Activated CD4-positive, alpha-beta T cell treated with anti-CD3 and anti-CD28 coated beads for 4 hours (primary cell): ENCODE measurements at places on chromosomes 3 and 15.

DNA sequence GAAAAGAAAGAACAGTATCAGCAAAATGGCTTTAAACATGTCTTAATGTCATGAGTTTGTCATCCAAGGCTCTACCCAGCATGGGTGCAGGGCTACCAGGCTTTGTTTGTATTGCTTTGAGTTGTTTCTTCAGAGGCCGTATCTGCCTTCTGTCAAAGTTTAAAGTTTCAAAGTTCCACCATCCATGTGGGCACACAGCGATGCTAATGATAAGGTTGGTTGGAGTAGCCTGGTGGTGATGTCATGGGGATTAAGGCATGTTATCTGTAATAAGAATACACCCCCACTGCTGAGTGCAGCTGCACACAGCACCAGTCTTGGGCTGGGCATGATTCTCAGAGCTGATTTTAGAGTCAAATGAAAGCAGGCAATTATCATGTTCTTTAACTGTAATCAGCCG is 72.0 kb upstream of the LRTM1 start:
- no peak for DNase-seq

DNA sequence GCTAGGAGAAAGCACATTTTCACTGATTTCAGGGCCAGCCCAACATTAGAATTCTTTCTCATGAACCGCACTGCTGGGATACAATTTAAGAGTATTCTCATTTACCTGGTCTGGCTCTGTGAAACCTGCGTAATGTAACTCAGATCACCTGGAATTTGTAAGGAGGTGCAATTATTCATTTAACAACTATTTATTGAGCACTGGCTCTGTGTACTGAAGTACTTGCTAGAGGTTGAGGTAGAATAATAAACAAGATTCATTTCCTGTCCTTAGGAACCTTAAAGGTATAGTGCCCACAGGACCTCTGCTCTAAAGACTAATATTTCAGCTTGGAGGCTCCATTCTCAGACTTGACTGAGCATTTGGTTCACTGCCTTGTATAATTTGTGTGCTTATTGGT is 242.2 kb upstream of the ZPLD1 start:
- DNase-seq = no peak

DNA sequence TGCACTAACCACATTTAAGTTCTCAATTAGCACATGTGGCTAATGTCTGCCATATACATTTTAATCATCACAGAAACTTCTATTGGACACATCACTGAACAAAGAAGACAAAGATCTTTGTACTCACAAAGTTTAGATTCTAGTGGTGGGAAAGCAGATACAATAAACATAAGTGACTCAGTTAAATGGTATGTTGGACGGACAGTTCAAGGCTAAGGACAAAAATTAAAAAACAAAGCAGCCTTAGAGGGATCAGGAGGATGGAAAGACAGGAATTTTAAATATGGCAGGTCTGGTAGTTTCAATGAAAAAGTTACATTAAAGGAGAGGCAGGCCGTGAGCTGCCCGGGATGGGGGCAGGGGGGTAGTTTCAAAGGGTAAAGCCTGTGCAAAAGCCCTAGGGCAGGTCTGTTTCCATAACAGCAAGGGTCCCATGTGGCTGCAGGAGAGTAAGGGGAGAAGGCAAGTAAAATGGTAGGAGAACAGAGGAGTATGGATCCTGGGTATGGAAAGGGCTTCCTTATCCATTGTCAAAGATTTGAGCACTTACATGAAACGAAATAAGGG is 220.7 kb downstream of the FHIT start:
- no peak for DNase-seq

- DNase-seq = no peak
Observed at GRCh38 chr3:73043414-73043813, 18.0 kb upstream of the EBLN2 start.

DNA sequence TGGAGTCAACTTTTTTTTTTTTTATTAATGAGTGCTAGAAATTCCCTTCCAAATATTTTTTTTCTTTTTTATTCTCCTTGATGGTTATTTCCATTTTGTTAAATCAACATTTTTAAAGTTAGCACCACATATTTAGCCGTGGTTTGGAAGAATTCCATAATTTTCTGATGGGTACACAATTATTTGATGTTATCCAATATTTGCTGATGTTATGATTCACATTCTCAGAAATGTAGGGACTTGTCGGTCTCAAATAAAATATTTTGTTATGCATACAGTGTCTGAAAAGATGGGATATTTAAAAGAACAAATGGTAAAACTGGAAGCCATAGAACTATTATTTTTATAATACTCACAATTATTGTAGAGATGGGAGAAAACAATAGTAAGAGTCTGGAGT is 911.5 kb upstream of the GBE1 start:
- DNase-seq = no peak

DNA sequence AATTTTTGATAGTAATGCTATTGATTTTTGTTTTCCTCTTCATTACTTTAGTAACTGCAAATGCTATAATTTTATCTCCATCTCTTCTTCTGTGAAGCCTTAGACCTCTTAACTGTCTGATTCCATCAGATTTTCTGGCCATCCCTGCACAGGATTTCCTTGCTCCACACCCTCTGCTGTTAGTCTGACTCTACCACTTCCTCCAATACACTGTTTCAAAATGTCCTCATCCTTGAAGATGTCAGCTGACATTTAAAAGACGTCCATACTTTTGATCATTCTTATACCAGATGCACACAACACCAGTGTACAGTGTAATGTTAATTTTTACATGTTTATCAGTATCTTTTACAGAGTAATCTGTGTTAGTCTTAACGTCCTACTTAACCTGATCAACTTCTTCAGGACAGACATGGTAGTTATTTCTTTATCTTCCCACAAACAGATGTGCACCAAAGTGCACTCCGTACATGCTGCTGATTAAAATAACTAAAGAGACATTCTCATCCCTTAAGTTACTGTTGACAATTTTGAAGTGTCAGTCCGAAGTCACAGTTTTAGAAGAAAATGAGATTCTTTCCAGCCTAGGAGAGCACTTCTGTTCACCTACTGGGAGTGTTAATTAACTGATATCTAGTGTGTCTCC is 102.4 kb upstream of the RASGRP1 start:
- no peak for DNase-seq

DNA sequence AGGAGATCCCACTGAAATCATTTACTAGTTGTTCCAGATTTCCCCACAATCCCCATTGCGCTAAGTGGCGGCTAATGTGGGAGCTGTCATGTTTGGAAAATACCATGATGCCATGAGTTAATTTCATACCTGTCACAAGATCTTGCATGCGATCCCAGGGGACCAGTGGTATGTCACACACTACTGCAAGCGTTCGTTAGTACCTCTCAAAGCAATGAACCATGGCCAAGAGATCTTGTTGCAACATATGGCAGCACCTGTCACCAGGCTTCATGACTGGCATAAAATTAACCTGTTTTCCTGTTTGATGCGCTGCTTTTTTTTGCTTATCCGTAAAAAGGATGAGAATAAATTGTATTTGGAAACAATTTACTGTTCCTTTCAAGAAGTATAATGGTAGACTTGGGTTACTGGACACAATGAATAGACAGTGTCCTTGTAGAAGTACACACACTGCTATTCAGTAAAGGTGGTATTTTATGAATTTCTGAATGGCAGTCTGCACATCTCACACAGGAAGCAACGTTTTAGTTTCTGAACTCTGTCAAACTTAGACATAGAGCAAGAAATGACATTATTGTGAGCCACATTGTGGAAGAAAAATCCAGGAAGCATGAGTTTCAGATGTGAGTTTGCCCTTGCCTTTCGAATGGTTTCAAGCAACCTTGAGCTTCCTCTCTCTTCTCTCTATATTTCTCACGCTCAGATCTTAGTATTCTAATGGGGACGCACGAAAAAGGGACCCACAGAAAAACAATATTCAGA is 81.9 kb downstream of the CHL1 start:
- DNase-seq = no peak
